Left ventricle myocardium inferior (tissue), 1 donor: ENCODE measurements at places on chromosomes 12 and 14. TPM values are rescaled to one million over a fixed set of nuclear protein-coding genes. Genes with fewer than 3 reads are reported as not detected.

GPRC5D gene
- not detected for total RNA-seq

DEGS2 gene
- not detected for total RNA-seq

SIX6 gene
- not detected for total RNA-seq

STAC3 gene
- total RNA-seq: 0.69 TPM

FBLN5 gene
- 62.5 TPM for total RNA-seq

DNA sequence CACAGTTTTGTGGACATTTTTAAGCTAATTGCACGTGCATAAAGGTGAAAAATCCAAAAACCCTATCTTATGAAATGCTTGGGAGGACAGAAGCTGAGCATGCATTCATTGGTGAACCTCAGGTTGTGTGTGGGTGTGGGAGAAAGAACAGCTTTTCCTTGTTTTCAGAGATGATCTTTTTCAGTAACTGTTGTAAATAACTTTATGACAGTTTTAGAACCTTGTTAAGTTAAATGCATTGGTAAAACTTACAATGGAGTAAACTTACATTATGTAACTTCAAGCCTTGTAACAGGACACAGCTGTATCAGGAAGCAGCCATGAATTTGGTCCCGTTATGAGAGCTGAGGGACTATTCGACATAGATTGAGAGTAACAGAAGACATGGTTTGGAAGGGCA, 587.4 kb downstream of the GALC start:
- no peaks in the 10 kb centered on the region for H3K4me1 ChIP-seq
- no peaks in the 10 kb centered on the region for H3K27me3 ChIP-seq
- no peaks in the 10 kb centered on the region for H3K36me3 ChIP-seq
- no peak for DNase-seq
- H3K4me3 ChIP-seq: no peak overlapping the region

- no peaks in the 10 kb centered on the region for H3K36me3 ChIP-seq
- H3K27me3 ChIP-seq: no peaks in the 10 kb centered on the region
- H3K27ac ChIP-seq: no peak overlapping the region
- no peak overlapping the region for H3K4me3 ChIP-seq
- H3K4me1 ChIP-seq: peaks cover 33% of the 10 kb centered on the region
Measured at GRCh38 chr12:89252284-89252683, 100.0 kb downstream of the DUSP6 start.

DNA sequence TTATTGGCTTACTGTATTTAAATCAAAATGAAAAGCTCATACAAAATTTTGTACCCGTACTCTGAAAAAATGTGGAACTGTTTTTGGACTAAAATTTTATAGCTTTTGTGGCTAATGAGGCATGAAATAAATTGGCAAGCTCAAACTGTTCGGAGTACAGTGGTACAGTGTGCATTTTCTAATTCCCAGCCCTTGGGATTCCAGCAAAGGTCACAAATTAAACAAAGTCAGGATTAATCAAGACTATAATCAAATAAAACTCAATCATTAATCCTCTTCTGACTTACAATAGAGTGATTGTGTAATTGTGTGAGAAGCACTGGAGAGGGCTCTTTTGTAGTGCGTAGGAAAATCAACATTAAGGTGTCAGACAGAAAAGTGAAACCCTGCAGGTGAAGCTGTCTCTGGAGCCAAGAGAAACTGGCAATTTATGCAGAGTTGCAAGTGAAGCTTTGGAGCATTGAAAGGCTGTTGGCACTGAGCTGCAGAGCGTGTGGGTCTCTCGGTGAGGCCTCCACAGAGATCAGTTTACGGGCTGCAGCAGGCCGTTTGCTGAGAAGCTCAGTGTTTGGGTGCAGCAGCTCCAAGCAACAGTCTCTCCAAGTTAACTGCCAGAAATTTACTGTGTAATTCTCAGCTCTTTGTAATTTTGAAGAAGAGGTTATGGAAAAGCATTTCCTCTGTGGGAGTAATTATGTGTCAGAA, 275.9 kb downstream of the FBXL14 start:
- H3K27ac ChIP-seq: peak overlapping the region; percentile 67
- H3K4me3 ChIP-seq: peak overlapping the region; percentile 20
- H3K4me1 ChIP-seq: peaks cover 18% of the 10 kb centered on the region
- no peak for DNase-seq
- H3K36me3 ChIP-seq: peaks cover 23% of the 10 kb centered on the region

GRCh38 chr14:103833711-103834110, 13.7 kb downstream of the PPP1R13B start:
- H3K27me3 ChIP-seq: no peaks in the 10 kb centered on the region
- no peak overlapping the region for H3K4me3 ChIP-seq
- no peaks in the 10 kb centered on the region for H3K36me3 ChIP-seq

DNA sequence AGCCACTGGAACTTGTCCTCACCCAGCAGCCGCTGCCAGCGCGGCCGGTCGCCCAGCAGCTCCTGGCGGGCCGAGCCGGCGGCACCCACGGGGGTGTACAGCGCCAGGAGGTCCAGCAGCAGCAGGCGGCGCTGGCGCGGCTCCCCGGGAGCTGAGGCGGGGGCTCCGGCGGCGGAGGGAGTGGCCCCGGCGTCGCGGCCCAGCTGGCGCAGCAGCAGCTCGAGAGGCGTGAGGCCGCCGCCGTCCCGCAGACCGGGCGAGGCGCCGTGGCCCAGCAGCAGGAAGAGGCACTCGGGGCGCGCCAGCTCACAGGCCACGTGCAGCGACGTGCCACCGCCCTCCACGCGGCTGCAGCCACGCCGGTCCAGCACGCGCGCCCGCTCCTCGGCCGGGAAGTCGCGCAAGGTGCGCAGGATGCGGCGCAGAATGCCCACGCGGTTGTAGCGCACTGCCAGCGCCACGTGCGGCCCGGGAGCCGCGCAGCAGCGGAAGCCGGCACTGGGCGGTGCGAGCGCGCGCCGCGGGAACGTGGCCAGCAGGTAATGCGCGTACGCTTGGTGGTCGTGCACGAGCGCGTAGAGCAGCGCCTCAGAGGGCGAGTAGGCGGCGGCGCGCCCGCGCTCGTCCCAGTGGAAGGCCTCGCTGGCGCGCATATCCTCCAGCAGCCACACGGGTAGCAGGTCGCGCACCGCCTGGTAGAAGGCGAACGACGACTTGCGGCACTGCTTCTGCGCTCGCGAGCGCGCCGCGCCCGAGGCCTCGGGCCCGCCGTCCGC, 2.3 kb downstream of the ANKRD9 start:
- H3K27me3 ChIP-seq: no peaks in the 10 kb centered on the region
- peaks cover 81% of the 10 kb centered on the region for H3K4me1 ChIP-seq
- no peak for DNase-seq
- peak overlapping the region; percentile 42 for H3K4me3 ChIP-seq
- H3K27ac ChIP-seq: peak overlapping the region; percentile 94

DNA sequence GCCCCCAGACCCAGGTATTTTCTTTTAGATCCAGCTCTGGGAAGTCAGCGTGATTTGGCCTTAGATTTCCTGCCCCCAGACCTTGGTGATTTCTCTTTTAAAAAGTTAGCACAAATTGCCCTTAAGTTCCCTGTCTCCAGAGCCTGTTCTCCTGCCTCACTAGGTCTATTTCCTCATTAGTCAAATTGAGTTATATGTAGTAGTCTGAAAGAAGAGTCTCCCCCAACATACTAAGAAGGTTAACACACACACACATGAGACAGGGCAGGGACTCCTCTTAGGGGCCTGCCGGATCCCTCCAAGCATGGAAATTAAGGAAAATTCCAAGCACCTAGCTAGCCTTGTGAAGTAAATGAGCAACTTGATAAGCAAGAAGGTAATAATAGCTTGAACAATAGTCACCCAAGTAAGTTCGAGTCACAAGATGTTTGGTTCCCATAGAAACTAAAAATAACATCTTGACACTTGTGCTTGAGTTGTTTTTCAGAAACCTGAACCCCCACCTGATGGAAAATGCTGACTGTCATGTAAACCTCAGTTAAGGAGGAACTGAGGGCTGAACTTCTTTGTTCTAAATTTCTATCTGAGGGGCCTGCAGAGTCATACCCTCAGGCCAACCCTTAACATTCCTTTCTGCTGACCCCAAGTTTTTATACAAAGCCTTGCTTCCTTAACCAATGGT, 51.6 kb downstream of the CAND1 start:
- DNase-seq: no peak
- H3K4me3 ChIP-seq: no peak overlapping the region

GRCh38 chr12:2876431-2877046, 435 bp downstream of the FOXM1 start:
- H3K4me3 ChIP-seq: peak overlapping the region; percentile 86
- no peak for DNase-seq
- no peaks in the 10 kb centered on the region for H3K27me3 ChIP-seq

DNA sequence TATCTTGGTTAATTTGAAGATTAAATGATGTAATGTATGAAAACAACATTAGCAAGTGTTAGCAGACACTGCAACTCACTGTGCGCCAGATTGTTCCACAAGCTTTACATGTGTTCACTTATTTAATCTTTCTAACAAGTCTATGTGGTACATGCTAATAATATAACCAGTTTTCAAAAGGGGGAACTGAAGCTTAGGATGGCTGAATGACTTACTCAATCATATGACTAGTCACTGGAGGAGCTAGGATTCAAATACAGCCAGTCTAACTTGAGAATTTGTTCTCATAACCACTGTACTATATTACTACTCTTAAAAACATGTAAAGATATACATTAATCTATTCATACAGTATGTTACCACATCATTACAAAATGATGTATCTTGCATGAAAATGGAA, 60.5 kb upstream of the LRIG3 start:
- no peak overlapping the region for H3K27ac ChIP-seq
- DNase-seq: no peak
- no peaks in the 10 kb centered on the region for H3K27me3 ChIP-seq

GRCh38 chr12:12338527-12339168, 11.4 kb downstream of the MANSC1 start:
- DNase-seq: no peak
- no peaks in the 10 kb centered on the region for H3K27me3 ChIP-seq
- H3K27ac ChIP-seq: peak overlapping the region; percentile 73
- H3K36me3 ChIP-seq: peaks cover 24% of the 10 kb centered on the region

- H3K27me3 ChIP-seq: peaks cover 39% of the 10 kb centered on the region
- H3K4me3 ChIP-seq: no peak overlapping the region
- H3K4me1 ChIP-seq: no peaks in the 10 kb centered on the region
- no peaks in the 10 kb centered on the region for H3K36me3 ChIP-seq
- DNase-seq: no peak
- no peak overlapping the region for H3K27ac ChIP-seq
Measured at GRCh38 chr12:49282302-49282701, 12.6 kb upstream of the PRPH start.

GRCh38 chr14:102212356-102212755, 72.7 kb downstream of the WDR20 start:
- no peaks in the 10 kb centered on the region for H3K27me3 ChIP-seq
- H3K36me3 ChIP-seq: peaks cover 45% of the 10 kb centered on the region
- no peak overlapping the region for H3K4me3 ChIP-seq
- DNase-seq: no peak
- H3K4me1 ChIP-seq: peaks cover 47% of the 10 kb centered on the region

DNA sequence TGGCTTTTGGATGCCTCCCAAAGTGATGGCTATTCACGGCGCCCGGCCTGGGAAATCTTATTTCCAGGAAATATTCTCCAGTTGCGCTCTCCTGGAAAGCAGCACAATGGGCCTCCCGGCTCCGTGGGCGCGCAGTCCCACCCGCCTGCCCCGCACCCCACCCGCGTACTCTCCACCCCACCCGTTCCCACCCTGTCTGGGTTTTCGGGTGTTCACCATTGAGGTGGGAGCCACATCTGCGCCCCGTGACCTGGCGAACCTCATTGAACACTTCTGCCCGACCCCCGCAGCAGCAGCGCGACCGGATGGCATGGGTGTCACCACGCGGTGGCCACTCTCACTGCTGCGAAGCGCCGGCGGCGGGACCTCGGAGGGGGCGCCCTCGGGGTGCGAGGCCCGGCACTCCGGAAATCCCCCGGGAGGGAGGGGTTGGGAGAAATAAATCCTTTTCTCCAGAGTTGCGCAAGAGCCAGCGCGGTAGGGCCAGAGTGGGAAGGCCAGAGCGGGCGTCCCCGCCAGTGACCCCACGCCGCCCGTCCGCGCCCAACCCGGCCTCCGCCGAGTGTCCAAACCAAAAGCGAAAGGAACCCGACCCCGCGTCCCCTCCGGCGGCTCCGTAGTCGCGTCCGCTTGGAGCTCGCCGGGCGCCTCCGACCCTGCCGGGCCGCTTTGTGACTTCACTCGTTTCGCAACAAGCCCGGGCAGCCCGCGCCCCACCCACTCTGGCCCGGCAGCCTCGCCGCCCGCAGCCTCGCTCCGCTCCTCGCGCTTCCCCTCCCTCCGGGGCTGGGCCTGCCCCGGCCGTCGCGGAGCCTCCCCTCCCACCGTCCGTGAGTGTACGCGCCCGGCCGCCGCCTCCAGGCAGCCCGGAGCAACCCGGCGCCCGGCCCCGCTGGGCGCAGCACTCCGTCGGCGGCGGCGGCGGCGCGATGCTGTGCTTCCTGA, at the start of gene DRAM1:
TSS of gene DRAM1 (plus strand) at position 720 of the 945 bp plus-strand sequence. CDS start at position 930, 210 bp downstream.
- H3K27ac ChIP-seq: peak within 1 kb of the TSS; percentile 95
- no peaks in the 10 kb centered on the region for H3K27me3 ChIP-seq
- H3K36me3 ChIP-seq: no peaks in the 10 kb centered on the region
- peak; percentile 91 for DNase-seq

DNA sequence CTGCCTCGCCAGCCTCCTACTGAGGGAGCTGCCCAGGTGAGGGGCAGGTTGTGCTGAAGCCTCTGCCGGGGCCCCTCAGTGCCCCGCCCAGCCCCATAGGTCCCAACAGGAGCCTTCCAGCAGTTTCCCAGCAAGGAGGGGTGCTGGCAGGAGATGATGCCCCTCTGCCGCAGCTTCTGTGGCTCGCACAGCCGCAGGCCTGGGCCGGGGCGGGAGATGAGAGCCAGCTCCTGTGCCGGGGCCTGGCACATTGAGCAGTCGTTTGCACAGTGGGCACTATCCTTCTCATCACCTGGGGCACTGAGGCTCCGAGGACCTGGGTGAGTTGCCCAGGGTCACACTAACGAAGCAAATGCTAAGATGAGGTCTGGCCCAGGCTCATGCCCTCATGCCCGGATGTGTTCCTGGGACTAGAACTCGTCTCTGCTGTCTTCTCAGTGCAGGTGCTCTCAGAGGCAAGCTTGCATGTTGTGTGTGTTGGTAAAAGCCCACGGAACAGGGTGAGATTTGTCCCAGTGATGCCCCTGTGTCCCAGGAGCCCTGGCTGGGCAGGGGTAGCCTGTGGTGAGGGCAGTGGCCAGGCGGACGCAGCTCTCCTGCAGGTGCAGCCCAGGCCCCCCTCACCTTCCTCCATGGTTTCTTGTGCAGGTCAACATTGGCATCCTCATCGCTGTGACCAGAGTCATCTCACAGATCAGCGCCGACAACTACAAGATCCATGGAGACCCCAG, 177.5 kb downstream of the ADGRD1 start:
- no peak for DNase-seq
- no peak overlapping the region for H3K27ac ChIP-seq
